ENCODE measurements at places on chromosomes 5 and 9.

DNA sequence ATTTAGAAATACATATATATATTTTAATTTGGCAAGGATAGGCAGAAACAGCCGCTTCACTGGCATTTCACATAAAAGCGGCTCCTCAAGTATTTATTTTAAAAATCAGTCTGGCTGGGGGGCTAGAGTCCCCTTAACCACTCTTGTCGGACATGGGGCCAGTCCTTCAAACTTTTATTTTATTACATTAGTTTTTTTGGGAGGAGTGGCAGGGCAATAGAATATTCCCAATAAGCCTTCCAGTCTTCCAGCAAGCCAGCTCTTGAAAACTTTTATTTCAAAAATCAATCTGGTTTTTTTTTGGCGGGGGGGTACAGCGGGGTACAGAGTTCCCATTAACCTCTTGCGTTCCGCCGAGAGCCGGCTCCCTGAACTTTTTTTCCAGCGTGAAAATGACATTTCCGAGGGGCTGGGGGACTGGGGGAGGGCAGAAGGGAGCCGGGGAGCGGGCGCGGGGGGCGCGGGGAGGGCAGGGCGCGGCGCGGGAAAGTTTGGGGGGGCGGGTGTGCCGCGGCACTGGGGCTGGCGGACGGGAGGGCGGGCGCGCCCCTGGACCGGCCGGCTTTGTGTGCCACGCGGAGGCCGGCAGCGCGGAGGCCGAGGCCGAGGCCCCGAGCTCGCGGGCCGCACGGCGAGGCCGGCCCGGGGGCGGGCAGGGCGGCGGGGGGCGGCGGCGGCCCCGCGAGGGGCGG lies 504 bp upstream of the ZNF618 start:
- no peak for DNase-seq

DNA sequence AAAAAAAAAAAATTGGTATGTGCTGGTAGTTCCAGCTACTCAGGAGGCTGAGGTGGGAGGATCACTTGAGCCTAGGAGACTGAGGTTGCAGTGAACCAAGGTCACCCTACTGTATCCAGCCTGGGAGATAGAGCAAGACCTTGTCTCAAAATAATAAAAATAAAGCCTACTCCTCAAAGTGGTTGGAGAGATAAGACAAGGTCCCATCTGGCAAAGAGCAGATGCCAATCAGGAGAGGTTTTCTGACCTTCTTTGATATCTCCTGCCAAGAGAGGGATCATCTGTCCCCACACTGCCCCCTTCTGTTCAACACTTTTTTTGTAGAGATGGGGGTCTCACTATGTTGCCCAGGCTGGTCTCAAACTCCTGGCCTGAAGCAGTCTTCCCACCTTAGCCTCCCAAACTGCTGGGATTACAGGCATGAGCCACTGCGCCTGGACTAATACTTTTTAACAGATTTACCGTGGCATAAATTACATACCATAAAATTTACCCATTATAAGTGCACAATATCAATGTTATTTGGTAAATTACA lies 64.7 kb downstream of the SH3PXD2B start:
- DNase-seq = no peak

- DNase-seq = peak; percentile 9
These were observed 212.4 kb downstream of the GNA14 start for GRCh38 chr9:77435688-77436087.

DNA sequence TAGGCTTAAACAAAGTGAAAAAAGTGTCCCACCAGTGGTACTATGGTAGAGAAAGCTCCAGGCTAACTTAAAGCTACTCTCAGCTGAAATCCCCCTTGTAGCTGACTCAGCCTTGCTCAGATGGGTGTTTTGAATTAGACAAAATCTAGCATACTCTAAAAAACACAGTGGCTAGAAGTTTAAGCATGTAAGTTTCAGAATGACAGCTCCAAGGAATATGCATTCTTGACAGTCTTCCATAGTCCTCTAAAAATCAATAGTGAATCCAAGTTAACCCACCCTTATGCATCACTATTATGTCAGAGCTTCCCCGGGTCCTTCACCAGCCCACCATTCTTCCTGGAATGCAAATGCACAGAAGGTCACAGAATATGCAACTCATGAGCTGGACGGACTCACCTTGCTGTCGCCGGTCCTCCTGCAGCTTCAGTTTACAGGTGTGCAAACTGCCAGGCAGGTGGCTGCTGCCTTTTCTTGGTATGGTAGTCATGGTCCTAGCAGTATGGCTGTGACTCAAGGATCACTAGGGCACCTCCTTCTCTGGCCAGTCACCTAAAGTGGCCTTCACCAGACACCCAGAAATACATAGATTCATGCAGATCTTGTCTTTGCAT lies 668 bp downstream of the RANBP3L start:
- no peak for DNase-seq

GRCh38 chr5:18876565-18876964 lies 1111.4 kb downstream of the CDH18 start:
- DNase-seq = no peak

DNA sequence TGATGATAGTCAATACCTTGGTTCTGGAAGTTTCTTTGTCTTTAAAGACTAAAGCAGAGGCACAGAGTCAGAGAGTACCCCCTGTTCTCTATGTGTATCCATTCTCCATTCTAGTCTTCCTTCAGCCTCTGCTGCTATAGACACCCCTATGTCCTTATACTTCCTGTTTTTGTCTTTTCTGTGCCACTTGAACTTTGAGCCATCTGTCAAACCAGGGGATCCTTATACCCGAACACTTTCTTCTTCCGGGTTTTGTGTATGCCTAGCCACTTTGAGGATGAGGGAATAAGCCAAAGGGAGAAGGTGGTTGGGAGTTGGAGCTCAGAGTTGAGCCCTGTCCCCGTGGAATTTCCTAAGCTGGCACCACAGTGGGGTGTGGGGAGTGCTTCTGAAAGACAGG lies 61.1 kb upstream of the IL6ST start:
- DNase-seq = no peak

- no peak for DNase-seq
These were observed 28.4 kb downstream of the SYK start for GRCh38 chr9:90830051-90830450.

DNA sequence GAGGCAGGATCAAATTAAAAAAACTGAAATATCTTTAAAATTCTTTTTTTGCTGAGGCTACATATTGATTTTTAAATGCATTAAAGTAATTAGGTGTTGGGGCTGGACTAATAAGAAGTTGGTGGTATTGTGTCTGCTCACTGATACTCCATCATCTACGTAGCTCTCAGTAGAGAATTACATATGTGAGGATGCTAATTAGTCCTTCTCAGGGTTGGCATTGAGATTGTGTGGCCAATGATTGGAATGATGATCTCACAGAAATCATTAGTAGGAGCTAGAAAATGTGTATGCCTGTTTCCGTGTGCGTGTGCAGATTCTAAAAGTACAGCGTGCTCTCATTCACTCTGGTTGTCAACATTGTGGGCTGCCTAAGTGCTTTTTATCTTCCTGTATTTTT lies 283.8 kb downstream of the SH3GL2 start:
- DNase-seq = no peak

DNA sequence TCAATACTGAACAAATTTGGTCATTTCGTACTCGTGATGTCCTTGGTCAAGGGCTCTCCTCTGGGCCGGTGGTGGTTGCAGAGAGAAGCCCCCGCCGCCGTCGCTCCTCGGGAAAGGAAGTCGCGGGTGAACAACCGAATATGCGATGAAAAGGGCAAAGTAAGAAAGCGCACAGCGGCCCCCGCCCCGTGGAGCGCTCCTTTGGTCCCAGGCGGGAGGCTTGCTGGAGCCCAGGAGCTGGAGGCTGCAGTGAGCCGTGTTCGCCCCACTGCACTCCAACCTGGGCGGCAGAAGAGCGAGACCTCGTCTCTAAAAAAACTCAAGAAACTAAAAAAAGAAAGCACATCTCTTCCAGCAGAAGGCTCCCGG lies 108.4 kb upstream of the LARP1 start:
- no peak for DNase-seq

- DNase-seq = peak; percentile 87
These were observed 34.9 kb downstream of the SH3GL2 start for GRCh38 chr9:17613758-17614157.

DNA sequence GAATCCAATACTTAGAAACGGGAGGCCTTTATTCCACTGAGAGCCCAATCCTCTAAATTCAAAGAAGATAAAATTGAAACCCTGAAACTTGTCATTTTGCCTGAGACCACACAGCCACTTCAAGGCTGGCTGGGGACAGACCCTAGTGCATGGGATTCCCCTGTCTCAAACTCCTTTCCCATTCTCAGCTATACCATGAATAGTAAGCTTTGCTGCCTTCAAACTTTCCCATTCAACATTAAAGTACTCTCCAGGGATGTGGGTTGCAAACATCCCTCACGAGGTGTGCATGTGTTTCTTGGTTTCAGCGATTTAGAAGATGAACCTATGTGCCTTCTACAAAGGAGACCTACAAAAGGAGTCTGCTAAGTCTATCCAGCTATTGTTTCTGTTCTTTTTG lies 64.6 kb downstream of the GABRB2 start:
- no peak for DNase-seq

DNA sequence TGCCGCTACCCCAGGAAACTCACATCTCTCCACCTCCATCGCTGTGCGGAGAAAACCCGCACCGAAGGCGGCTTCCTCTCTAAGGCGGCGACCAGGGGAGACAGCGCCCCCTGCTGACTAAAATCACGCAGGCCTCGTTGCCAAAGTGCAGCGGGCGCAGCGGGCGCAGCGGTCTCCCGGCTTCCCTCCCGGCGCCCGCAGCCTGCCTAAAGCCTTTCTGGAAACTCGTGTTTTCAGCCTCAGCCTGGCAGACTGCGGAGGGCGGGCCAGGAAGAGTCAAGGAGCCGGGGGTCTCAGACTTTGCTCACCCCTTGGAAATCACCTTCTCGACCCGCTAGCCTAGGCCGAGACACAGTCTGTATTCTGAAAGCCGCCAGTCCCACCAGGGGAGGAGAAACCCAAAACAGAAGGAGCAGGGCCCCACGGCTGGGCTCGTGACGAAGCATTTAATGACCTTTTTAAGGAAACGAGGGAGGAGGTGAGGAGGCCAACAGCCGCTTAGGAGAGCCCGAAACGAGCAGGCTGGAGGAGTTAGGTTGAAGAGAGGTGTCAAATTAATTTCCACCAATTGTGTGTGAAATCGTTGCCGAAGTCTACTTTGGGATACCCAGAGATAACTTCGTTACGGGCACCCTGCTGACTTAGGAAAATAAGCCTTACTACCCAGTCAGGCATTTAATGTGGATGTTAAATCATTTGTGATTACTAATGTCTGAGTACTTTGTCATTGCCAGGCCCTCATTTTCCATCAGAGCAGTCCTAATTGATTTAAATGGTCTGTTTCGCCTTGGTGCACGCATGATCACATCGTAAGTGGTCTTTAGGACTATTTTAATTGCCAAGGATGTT lies 7.3 kb upstream of the FOXB2 start:
- DNase-seq = no peak

- DNase-seq = peak; percentile 10
These were observed 1.3 kb upstream of the PHPT1 start for GRCh38 chr9:136847826-136848392.

DNA sequence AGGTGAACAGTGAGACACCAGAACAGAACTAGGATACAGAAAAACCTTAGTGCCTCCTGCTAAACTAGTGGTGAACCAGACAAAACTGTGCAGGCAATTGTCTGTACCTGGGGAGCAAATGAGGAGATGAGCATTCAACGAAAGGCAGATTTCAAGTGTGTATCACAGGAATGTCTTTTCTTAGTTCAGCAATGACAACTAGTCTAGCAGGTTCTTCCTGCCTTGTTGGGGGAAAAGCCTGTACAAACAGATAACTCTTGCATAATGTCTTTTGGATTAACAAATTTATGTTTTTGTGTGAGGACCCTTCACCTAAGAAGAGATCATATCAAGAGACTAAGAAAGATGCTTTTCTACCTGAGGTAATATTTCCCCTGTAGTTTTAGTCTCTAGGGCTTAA lies 21.8 kb upstream of the DENND4C start:
- DNase-seq = no peak

GRCh38 chr9:130854092-130854491 lies 19.0 kb downstream of the ABL1 start:
- no peak for DNase-seq

GRCh38 chr9:82167296-82167695 lies 178.7 kb downstream of the SPATA31D1 start:
- DNase-seq = no peak

GRCh38 chr9:74497748-74498620 lies 849 bp downstream of the RORB start:
- no peak for DNase-seq

GRCh38 chr5:119336845-119337580 lies 18.8 kb upstream of the TNFAIP8 start:
- no peak for DNase-seq

GRCh38 chr5:62597314-62597713 lies 18.7 kb downstream of the LRRC70 start:
- DNase-seq = no peak

- DNase-seq = peak; percentile 55
These were observed 72.9 kb downstream of the BAAT start for GRCh38 chr9:101311758-101312420.

- DNase-seq = no peak
These were observed 22.7 kb upstream of the CDKN2B start for GRCh38 chr9:22031655-22032411.

DNA sequence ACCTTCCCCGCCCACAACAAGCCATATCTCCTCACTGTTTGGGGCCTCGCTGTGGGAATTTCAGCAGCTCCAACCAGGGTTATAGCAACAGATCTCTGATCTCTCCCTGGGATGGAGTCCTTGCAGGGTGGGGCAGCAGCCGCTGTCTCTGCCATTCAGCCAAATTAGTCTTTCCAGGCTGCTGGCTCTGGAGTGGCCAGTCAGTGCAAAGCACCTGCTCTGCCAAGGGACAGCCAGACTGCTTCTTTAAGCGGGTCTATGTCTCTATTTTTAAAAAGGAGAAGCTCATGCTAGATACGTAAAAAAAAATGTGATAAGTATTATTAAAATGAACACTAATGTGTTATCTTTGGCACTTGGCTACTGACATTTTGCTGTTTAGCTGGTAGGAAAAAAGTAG lies 380.2 kb downstream of the CDH10 start:
- DNase-seq = no peak

- DNase-seq = no peak
These were observed 152.7 kb upstream of the ACTBL2 start for GRCh38 chr5:57635146-57635777.

GRCh38 chr9:110922145-110922544 lies 116.1 kb downstream of the LPAR1 start:
- no peak for DNase-seq

DNA sequence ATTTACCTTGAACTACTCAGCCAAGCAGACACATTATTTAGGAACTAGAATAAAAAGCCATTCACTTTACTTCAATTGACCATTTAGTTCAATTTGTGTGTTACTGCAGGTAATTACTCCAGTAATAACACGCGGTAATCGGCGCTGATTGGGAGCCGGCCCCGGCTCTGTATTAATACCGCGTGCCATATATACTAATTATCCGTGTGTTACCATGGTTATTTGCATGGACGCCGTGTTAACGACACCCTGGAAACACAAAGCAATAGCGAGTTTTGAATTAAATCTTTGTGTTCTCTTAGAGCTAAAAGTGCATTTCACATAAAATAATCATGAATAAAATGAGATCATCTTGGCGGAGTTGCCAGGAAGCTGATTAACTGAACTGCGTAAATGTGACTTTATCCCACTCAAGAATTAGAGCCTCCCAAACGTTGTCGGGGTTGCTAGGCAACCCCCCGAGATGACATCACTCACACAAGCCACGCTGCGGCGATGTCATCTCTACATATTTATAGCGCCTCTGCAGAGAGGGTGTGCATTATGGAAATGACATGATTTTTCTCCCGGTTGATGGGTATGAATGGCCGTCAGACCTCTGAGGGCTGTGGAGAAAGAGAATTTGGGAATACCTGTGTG lies 41.4 kb upstream of the RNU6ATAC start:
- DNase-seq = no peak

Measured in NCI-H446 treated with DMSO at 0.1 percent for 48 hours (cell line).